Heart right ventricle (tissue), 16 donors: ENCODE measurements at places on chromosomes 12 and 14. TPM values are rescaled to one million over a fixed set of nuclear protein-coding genes. Genes with fewer than 3 reads are reported as not detected.

DNA sequence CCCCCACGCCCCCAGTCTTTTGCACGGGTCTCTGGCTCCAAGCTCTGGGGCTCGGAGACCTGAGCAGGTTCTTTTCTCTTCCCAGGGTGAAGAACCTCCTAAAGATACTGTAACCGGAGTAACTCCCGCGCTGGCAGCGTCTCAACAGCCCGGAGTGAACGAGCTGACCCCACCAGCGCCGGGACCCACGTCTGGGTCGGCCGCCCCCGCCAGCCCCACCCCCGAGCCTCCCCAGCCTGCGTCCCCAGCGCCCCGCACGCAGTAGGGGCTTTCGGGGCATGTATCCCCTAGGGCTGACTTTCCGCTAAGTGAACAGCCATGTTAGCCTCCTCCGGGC is 858 bp downstream of the SLC35F4 start:
- no peak overlapping the region for H3K27ac ChIP-seq
- peaks cover 6% of the 10 kb centered on the region for H3K4me1 ChIP-seq
- no peak for DNase-seq
- H3K27me3 ChIP-seq: peaks cover 65% of the 10 kb centered on the region
- no peaks in the 10 kb centered on the region for H3K36me3 ChIP-seq
- peak overlapping the region; percentile 36 for H3K4me3 ChIP-seq

- no peak overlapping the region for H3K27ac ChIP-seq
- peaks cover 48% of the 10 kb centered on the region for H3K27me3 ChIP-seq
- no peak overlapping the region for H3K4me3 ChIP-seq
- H3K36me3 ChIP-seq: no peaks in the 10 kb centered on the region
These were observed 50.4 kb downstream of the RPH3A start for GRCh38 chr12:112841906-112842305.

GRCh38 chr12:4148418-4149056 is 125.0 kb upstream of the CCND2 start:
- DNase-seq: peak; percentile 67
- no peak overlapping the region for H3K27ac ChIP-seq
- no peaks in the 10 kb centered on the region for H3K36me3 ChIP-seq
- peaks cover 4% of the 10 kb centered on the region for H3K27me3 ChIP-seq
- peaks cover 2% of the 10 kb centered on the region for H3K4me1 ChIP-seq

DNA sequence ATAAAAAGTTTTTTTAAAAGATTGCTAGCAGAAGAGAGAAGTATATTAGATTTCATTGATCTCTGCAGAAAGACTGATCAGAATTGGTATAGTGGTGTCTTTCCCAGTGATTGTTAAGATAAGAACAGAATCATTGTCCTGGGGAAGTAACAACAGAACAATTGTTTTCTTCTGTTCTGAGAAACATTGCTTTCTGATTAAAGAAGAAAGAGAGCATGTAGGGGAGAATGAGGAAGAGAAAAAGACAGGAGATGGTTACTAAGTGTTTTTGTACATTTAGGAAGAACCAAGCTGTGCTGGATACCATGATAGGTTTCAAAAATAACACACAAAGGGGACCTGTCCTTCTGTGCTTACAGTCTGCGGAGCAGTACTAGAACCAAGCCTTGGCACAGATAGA is 5.0 kb downstream of the USP30 start:
- no peak overlapping the region for H3K4me3 ChIP-seq
- H3K27me3 ChIP-seq: no peaks in the 10 kb centered on the region
- no peak overlapping the region for H3K27ac ChIP-seq
- DNase-seq: no peak
- H3K36me3 ChIP-seq: peaks cover 58% of the 10 kb centered on the region

DNA sequence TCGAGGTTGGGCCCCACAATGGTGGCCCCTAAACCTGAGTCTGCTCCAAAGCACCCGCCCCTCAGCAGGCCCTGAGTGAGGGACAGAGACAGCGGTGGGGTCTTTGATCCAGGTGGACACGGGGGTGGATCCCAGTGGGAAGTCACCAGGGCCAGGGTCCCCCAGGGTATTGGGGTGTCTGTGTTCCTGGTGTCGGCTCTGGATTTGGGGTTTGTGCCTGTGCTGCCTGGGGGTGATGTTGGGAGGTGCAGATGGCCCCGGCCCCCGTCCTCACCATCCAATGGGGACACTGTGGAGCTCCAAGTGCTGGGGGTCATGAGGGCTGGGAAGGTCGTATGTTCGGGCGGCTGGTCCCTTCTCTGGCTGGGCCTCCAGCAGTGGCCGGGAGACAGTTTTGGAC is 354.2 kb downstream of the TMEM121 start:
- no peaks in the 10 kb centered on the region for H3K36me3 ChIP-seq
- no peak overlapping the region for H3K4me3 ChIP-seq
- no peak overlapping the region for H3K27ac ChIP-seq
- peak; percentile 4 for DNase-seq
- no peaks in the 10 kb centered on the region for H3K4me1 ChIP-seq

Gene C12orf54
- total RNA-seq: not detected

Gene ASIC1
- total RNA-seq: 1.1 TPM

Gene CLEC4E
- 2.8 TPM for total RNA-seq
